CD4-positive, alpha-beta T cell treated with Interleukin-2 at 100 ng/mL for 4 hours (primary cell): ENCODE measurements at places on chromosomes 2 and 18.

DNA sequence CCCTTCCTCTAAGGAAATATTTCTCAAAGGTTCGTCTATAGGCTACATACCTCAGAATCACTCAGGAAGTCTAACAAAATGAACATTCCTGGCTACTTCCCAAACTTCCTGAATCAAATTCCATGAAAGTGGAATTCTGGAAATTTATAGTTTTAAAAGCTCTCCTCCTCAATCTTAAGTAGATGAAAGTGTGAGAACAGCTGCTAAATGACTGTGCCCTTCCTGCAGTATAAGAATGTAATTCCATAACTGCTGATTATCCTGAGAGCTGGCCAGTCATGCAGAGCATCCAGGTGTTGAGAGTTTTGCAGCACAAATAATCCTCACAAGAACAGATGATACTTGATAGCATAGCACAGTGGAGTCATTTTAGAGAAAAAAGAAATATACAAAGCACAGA is 265.0 kb downstream of the KCNJ3 start:
- no peak for DNase-seq

- no peak for DNase-seq
These were observed 59.4 kb downstream of the ALPK2 start for GRCh38 chr18:58569490-58569911.

DNA sequence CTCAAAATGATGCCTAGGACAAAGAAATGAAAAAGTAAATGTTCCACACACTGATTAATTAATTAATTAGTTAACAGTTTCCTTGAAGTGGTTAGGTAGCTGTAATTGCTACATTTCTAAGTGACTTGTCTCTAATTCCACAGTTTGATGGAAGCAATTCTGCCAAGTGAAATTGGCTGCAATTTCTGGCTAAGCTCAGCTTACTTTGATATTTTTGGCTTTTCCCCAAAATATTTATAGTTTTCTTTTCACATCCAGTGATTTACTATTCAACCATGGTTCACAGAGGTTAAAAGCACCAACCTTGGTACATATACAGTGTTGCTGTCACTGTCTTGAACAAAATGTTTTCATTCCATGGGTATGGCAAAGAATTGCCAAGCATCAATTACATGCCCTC is 459.5 kb upstream of the CDH20 start:
- DNase-seq, result no peak

- DNase-seq, result no peak
These were observed 45.0 kb downstream of the METTL4 start for GRCh38 chr18:2526329-2526728.

GRCh38 chr2:99481941-99482340 is 7.9 kb downstream of the REV1 start:
- DNase-seq, result no peak

DNA sequence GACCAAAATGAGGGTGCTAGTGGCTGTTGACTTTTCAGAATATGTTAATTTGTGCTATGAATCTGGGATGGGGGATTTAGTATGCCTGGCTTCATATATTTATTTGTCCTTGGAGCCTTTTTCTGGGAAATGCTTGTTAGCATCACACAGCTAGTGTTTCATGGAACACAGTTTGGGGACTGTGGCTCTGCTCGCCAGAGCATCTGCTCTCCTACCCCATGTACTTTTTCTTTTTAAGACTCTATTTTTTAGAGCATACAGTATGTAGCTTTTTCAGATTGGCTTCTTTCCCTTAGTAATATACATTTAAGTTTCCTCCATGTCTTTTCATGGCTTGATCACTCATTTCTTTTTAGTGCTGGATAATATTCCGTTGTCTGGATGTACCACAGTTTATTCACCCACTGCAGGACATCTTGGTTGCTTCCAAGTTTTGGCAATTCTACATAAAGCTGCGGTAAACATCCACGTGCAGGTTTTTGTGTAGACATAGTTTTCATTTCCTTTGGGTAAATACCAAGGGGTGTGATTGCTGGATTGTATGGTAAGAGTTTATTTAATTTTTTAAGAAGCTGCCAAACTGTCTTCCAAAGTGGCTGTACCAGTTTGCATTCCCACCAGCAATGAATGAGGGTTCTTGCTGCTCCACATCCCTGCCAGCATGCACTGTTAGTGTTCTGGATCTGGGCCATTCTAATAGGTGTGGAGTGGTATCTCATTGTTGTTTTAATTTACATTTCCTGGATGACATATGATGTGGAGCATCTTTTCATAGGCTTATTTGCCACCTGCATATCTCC is 44.1 kb downstream of the EFR3B start:
- no peak for DNase-seq

DNA sequence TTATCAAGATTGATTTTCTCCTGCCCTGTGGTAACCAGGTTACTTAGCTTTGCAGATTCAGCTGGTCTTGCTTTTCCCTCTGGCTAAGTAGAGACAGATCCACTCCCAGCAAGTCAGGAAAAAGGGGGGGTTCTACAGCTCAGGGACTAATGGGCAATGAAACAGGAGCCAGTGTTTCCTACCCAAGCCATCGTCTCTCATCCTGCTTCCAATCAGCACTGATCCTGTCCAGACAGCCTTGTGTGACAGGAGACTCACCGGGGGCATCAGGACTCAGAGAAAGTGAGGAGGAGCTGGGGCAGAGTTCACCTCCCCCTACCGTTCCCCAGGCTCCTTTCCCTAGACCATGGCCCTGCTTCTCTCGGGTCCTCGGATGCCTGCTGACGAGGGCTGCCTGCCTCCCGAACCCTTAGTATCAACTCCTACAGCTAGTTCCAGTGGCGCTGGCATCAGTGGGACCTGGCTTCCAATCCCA is 307.6 kb downstream of the ALK start:
- no peak for DNase-seq

DNA sequence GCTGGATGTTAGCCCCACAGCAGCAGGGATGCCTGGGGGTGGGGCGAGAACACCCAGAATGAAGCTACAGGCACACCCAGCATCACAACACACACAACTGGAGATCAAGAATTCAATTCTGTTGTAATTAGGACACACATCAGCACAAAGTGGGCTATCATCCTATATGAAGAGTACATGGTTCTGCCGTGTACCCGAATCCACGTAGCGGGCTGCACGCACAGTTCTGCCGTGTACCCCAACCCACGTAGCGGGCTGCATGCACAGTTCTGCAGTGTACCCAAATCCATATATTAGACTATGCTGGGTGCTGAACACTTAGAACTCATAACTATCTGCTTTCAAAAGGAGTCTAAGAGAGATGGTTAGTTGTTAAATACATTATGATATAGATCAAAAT is 86.5 kb downstream of the EIPR1 start:
- DNase-seq, result no peak

- DNase-seq, result no peak
These were observed 1.8 kb downstream of the HOXD9 start for GRCh38 chr2:176124110-176124946.

GRCh38 chr2:46364797-46365457 is 67.7 kb downstream of the EPAS1 start:
- DNase-seq, result peak; percentile 64

GRCh38 chr2:237629739-237630138 is 2.4 kb downstream of the LRRFIP1 start:
- no peak for DNase-seq

DNA sequence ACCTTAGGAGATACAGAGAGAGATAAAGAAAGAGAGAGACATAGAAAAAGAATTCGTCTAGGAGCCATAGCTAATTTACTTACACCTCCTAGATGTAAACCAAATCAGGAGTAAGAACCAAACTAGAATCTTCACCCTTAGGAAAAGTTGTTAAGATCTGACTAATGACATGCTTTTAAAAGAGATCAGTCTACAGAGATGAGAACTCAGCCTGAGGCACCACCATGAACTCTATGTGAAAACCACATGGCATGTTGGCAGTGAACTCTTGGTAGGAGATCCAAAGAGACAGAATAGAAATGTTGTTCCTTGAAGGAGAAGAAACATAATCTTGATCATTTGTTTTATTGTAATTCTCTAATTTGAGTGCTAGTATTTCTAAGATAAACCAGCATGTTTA is 585.4 kb upstream of the ID2 start:
- no peak for DNase-seq

- DNase-seq, result no peak
These were observed 35.8 kb downstream of the PUM2 start for GRCh38 chr2:20314562-20315501.

- DNase-seq, result no peak
These were observed 308.6 kb upstream of the TNP1 start for GRCh38 chr2:217168496-217168895.

GRCh38 chr2:15040429-15041084 is 408.0 kb downstream of the LRATD1 start:
- DNase-seq, result no peak

- no peak for DNase-seq
These were observed 716.8 kb downstream of the EPHA4 start for GRCh38 chr2:220855296-220855695.

DNA sequence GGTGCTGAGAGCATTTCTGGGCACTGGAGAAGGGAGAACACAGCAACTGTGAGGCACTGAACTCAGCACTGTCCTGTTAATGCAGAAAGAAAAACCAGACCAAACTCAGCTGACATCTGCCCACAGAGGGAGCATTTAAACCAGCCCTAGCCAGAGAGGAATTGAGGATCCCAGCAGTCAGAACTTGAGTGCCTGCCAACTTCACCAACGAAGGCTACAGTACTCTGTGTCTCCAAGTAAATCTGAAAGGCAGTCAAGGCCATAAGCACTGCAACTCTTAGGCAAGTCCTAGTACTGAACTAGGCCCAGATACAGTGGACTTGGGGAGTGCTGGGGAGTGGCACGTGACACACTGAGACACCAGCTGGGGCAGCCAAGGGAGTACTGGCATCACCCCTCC is 176.2 kb upstream of the ZC3H15 start:
- no peak for DNase-seq

- no peak for DNase-seq
These were observed 323.4 kb upstream of the RBMS1 start for GRCh38 chr2:160816916-160817499.

GRCh38 chr2:148812306-148812705 is 62.7 kb upstream of the KIF5C start:
- DNase-seq, result no peak
